ENCODE measurements at places on chromosomes 2 and 18.

GRCh38 chr2:3396920-3397559, 17.5 kb downstream of the TRAPPC12 start:
- no peak for DNase-seq

- peak; percentile 36 for DNase-seq
Observed at GRCh38 chr2:176554101-176555048, 285.1 kb downstream of the MTX2 start.

GRCh38 chr18:55245211-55245614, 286.0 kb upstream of the CCDC68 start:
- DNase-seq: no peak

DNA sequence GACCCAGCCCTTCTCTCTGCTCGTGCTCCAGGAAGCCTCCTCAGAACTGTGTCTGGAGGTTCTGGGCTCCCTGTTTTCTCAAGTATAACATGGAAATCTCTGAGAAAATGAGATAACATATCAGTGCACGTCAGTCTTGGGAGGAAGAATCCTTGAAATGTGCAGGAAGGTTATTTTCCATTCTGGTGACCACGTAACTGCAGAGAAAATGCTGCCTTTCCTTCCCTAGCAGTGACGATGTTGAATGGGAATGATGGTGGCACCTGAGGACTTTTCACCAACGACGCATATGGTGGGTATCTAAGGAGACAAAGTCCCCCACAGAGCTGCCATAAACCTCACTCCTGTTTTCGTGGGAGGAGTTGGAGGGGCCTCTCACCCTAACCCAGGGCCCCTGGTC, 272.1 kb upstream of the SIX2 start:
- no peak for DNase-seq

- no peak for DNase-seq
Observed at GRCh38 chr2:94986392-94986963, 39.0 kb upstream of the MAL start.

- DNase-seq: no peak
Observed at GRCh38 chr2:230418341-230419016, 2.5 kb downstream of the SP100 start.

GRCh38 chr18:5543036-5543680, 639 bp downstream of the EPB41L3 start:
- DNase-seq: no peak

- DNase-seq: no peak
Observed at GRCh38 chr2:237642038-237642734, 14.8 kb downstream of the LRRFIP1 start.

DNA sequence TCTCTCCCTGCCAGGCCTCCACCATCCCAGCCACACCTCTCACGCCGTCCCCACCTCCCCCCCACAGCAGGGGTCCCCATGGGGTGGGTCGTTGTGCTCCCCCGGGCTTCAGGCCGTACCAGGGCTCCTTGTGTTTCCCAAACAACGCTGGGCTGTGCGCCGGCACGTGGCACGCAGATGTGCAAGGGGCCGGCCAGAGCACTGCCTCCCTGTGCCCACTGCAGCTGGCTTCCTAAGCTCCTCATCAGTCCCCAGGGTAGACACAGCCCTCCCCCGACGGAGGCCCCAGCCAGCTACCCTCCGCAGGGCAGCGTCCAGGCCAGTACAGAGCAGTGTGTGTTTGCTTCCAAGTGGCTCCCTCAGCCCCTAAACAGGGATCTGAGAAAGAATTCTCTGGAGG, 34.0 kb downstream of the BIN1 start:
- no peak for DNase-seq

GRCh38 chr2:86570059-86570458, 6.8 kb upstream of the CHMP3 start:
- DNase-seq: no peak

GRCh38 chr2:138910427-138910826, 130.2 kb upstream of the NXPH2 start:
- no peak for DNase-seq

DNA sequence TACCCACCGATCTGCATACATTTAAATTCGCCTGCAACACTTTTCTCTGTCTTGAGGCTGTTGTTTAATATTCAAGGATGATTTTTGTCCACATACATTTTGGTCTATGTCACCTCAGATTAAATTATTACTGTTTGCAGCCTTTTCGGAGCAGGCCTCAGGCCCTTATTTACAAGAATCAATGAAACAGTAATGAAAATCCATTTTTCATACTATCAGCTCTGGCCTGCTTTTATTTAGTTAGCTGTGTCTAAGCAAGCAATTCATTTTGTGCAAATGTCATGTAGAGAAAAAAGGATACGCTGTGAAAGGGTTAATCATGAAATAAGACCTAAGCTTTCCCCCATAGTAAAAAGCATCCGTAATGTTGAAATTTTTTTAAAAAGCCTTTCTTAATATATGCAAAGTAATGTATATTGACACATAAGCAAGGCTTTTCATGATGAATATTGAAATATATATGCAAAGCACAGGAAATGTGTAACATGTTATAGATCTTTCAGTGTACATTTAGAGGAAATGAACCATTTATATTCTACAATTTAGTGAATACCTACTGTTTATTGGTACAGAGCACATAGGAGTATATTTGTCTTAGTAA, 1135.3 kb upstream of the ZEB2 start:
- no peak for DNase-seq

- peak; percentile 34 for DNase-seq
Observed at GRCh38 chr2:9244985-9245544, 38.5 kb downstream of the ASAP2 start.

GRCh38 chr18:3693410-3693809, 243.4 kb downstream of the TGIF1 start:
- no peak for DNase-seq

DNA sequence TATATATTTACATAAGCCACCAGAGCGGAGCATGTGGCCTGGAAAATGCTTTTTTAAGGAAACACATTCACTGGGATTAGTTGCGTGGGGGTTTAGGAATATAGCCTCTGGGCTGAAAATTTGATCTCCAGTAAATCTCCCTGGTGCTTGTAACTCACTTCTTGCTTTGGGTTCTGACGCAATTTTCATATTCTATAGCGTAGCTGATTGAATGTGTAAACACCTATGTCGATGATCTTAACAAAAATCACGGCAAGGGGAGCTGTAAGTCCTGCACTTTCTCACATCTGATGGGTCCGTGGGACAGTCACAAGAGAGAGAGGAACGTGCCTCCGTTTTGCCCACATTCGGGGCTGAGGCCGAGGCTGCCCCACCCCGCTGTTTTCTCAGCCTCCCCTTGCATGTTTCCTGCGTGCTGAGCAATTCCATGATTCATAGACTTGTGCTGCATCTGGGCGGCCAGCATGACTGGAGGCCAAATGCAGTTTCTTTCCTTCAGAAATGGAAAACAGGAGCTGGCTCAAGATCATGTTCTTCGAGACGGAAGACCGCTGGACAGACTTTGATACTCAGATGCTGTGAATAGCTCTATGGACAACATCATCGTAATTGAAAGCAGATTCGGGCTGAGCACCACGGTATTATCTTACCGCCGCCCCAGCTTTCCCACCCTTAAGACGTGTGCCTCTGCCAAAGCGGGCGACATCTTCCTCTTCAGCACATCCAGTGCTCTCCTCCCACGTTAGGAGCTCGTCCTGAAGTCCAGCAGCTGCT, 109.2 kb downstream of the TMEM18 start:
- DNase-seq: no peak

- peak; percentile 73 for DNase-seq
Observed at GRCh38 chr2:25215948-25216679, 47.7 kb upstream of the POMC start.

- DNase-seq: no peak
Observed at GRCh38 chr18:46035696-46036680, 36.1 kb downstream of the PSTPIP2 start.

DNA sequence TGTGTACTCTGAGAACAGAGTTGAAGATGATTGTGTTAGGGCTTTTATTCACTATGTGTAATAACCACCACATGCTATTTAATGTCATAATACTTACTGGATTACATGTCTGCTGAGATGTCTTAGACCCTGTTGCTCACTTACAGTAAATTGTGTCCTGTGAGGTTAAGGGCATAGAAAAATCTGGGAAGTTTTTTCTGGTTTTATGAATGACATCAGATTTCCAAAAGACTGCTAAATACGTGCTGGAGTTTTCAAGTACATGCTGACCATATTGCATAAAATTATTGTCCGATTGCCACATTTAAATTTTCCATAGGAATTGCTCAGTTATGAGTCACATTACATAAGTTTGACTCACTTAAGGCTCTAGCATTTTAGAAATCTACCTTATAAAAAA, 96.7 kb upstream of the COL5A2 start:
- no peak for DNase-seq

- no peak for DNase-seq
Observed at GRCh38 chr2:45794134-45794617, 142.7 kb downstream of the PRKCE start.

- no peak for DNase-seq
Observed at GRCh38 chr2:240109386-240109785, 26.7 kb downstream of the COPS9 start.
